ENCODE measurements at places on chromosomes 4 and X.

DNA sequence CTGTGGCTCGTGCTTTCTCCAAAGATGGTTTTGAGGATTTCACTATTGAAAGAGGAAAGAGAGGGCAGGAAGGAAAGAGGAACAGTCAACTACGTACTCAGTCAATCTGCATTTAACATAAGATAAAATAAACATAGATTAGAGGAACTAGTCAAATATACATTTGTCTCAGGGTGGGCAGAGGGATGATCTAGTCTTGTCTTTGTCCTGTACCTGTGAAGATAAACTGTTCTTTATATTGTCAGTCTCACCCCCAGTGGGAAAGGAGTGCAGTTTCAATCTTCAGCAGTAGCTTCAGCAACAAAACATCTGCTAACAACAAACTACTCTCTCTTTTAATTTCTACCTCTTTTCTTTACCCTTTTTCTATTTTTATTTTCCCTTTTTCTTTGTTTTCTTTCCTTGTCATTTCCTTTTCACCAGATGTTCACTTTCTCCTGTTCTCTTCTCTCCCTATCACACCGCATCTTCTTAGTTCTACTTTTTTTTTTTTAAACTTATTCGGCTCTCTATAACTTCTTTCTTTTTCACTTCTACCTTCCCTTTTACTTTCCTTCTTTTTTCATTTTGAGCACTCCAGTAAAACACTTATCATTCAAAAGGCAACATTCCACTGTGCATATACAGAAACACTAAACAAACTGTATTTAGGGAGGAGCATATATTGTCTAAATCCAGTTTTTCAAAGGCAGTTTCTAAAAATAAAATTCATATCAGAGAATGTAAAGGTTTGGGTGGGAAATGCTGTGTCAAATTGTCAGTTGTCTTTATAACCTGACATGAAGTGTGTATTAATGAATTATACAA lies 51.4 kb upstream of the GUCY1A1 start:
- DNase-seq = no peak

GRCh38 chr4:37879365-37879764 lies 11.5 kb upstream of the TBC1D1 start:
- DNase-seq = no peak

DNA sequence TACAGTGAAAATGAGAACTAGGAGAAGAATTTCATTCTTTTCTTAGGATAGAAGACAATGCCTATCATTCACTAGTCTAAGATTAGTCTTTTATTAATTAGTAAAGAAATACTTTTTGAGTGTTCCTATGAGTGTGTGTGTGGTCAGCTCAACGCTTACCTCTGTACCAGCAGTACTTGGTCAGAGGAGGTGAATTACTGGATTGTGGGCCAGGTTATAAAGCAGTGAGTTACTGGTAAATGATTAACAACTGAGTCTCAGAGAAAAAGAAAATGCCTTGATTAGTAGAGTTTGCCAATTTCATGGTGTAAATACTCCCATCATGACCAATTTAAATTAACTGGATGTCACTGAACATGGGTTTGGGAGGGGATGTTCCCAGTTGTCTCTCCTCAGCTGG lies 444.6 kb downstream of the STIM2 start:
- DNase-seq = no peak

DNA sequence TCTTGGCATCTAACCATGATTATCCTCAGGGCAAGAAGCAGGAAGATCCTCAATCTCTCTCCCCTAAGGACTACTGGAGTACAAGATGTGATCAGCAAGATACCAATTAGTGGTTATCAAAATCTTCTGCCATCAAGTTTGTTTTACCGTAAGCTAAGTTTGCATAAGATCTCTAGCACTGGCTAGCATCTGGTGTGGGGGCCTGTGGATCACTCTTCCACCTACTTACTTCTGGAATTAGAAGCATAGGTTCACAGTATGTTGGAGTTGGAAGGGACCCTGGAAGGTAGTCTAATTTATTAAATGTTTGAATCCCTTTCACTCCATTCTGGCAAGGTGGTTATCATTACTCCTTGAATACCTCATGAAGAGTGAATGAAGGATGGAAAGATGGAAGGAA lies 93.3 kb upstream of the BANK1 start:
- DNase-seq = peak; percentile 35

GRCh38 chrX:43467608-43468234 lies 188.4 kb upstream of the MAOA start:
- DNase-seq = no peak

DNA sequence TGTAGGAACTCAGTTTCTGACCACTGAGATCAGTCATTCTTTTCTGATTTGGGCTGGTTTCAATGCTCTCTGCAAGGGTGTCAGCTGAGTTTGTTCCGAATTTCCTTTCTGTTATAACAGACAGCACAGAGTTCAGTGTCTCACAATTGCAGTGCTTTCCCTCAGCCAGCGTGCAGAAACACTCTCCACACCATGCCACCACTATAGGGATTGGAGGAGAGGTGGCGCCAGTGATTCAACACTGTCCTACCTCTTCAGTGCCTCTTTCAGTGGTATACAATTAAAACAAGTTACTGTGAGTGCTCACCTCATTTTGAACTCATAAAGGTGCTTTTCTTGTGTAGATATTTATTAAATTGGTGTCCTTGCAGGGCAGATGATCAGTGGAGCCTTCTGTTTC lies 413.2 kb upstream of the CXorf51B start:
- no peak for DNase-seq

DNA sequence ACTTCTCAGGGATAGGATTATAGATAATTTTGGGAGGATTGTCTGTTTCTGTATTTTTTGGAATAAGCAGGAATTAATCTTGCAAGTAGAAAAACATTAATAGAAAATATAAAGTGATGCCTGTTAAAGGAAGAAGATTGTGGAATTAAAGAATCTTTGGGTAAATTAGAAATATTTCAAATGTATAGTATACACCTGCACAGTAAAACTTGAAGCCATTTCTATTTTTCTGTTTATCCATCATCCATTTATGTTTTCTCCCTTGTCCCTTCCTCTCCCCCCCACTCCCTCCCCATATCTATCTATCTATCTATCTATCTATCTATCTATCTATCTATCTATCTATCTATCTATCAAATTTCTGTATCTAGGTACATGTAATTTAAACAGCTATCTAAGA lies 46.9 kb upstream of the GEMIN8 start:
- DNase-seq = no peak

DNA sequence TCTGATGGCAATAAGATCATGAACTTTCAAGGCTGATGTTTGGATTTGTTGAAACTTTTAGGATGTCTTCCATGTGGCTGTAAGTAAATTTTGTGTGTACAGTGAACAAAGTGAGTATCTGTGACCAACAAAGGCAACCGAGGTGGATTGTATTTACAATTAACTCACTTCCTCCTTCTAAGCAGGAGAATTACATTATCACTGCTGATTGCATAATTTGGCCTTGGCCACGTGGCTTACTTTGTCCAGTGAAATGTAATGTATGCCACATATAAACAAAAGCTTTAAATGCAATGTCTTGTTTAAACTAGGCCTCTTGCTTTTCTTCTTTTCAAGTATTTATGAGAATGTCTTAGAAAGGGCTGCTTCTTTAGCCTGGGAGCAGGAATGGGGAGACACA lies 66.3 kb upstream of the MAD2L1 start:
- DNase-seq = no peak

DNA sequence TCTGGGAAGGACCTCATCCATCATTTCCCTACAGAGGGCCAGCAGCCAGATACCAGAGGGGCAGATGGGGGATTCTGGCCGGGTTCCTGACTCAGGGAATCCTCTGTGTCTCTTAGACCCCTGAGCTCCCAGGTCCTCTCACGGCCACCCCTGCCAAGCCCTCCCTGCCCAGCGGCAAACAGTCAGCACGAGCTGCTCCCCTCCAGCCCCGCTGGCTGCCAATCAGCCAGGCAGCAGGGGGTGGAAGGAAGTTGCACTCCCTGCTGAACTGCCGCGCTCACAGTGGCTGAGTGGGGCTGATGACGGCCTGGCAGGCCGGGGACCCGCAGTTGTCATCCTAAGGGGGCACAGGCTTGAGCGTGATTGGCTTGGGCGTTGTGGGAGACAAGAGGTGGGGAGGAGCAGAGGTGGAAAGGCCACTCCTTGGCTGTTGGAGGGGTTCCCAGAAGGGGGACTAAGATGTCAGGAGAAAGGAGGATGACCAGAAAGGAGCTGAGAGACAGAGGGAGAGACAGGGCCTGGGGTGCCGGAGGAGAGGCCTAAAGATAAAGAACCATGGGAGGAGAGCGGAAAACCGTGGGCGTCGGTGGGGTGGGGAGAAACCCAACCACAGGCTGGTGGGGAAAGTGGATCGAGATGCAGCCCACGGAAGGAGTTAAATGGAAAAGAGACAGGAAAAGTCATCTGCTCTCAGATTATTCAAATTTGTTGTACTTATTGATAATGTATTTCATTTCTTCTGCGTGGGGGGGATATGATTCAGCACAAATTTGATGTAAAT lies 4.4 kb upstream of the CCDC149 start:
- DNase-seq = no peak

DNA sequence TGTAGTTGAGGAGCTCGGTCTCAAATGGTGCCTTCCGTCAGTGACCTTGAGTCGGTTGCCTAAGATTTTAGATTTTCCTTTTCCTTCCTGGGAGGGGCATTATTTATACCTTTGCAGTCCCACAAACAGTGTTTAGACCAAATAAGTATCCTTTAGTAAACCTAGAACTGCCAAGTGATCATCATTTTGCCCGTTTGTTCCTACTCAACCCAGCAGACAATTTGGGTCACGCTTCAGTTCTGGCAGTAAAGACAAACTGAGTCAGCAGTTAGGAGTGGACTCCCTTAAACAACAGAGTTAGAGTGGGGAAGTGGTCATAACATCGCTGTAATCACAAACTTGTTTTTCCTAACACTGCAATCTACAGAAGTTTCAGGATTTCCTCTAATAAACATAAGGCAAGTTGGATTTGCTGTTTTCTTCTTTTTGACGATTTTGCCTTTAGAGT lies 777 bp upstream of the WDFY3 start:
- no peak for DNase-seq

DNA sequence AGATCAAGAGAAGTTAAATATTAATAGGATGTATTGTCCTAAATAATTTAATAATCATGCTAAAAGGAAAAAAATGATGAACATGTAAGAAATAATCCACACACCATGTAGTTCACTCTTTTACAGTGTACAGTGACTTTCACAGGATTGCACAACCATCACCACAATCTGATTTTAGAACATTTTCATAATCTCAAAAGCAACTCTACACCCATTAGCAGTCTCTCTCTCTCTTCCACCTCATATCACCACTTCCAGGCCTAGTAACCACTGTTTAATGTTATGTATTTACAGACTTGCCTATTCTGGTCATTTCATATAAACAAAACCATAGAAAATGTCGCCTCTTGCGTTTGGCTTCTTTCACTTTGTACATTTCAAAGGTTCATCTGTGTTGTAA lies 153.4 kb downstream of the FSTL5 start:
- no peak for DNase-seq

GRCh38 chr4:80466618-80467017 lies 131.1 kb downstream of the CFAP299 start:
- no peak for DNase-seq

- DNase-seq = peak; percentile 55
Observed at GRCh38 chrX:46903458-46904242, 8.6 kb upstream of the JADE3 start.

- DNase-seq = no peak
Observed at GRCh38 chrX:129996120-129996519, 13.7 kb downstream of the BCORL1 start.

GRCh38 chr4:24433515-24434214 lies 150.7 kb downstream of the DHX15 start:
- DNase-seq = peak; percentile 23

DNA sequence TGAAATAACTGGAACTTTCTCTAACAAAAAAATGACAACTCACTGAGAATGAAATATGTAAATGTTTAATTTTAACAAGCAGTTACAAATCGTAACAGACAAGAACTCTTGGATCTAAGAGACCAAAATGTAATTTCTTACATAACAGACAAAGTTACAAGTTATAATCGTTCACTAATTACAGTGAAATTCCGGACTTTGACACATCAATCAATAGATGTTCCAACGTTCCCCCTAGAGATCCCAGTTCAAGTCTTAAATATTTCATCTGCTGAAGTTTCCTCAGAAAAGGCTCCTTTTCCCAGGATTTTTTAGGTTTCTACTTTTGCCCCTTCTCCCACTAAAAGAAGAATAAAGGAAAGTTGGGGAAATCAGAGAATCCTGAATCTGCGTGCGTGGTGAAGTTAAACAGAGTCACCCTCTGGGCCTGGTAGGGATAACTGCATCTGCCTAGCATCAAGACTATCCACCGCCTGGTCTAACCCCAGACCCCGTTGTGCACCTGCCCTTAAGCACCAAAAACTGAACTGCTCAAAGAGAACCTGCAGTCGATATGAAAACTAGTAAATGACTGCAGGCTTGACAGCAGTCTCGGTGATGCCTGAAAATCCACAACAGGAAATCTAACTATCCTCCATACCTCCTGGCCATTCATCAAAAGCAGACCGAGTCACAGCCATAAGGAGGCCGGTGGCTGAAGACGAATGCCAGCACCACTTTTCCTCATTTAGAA lies 2.3 kb downstream of the IRF2 start:
- DNase-seq = no peak

DNA sequence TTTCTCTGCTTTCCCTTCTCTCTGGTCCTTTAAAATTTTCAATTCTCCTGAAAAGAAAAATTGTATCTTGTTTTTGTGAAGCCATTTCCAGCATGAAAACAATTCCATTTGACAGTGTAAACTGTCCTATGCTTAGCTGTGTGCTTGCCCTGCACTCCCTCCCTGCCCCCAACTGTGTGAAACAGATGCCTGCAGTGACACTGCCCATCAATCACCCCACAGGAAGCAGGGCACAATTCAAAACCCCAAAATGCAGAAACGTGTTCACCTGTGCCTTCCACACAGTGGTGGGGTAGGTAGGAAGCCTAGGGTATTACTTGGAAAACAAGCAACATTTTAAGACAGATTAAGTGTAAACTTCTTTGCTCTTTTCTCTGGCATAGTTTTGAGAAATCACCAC lies 6.2 kb upstream of the FHDC1 start:
- DNase-seq = no peak

GRCh38 chr4:35464964-35465528 lies 779.3 kb downstream of the ARAP2 start:
- DNase-seq = no peak

DNA sequence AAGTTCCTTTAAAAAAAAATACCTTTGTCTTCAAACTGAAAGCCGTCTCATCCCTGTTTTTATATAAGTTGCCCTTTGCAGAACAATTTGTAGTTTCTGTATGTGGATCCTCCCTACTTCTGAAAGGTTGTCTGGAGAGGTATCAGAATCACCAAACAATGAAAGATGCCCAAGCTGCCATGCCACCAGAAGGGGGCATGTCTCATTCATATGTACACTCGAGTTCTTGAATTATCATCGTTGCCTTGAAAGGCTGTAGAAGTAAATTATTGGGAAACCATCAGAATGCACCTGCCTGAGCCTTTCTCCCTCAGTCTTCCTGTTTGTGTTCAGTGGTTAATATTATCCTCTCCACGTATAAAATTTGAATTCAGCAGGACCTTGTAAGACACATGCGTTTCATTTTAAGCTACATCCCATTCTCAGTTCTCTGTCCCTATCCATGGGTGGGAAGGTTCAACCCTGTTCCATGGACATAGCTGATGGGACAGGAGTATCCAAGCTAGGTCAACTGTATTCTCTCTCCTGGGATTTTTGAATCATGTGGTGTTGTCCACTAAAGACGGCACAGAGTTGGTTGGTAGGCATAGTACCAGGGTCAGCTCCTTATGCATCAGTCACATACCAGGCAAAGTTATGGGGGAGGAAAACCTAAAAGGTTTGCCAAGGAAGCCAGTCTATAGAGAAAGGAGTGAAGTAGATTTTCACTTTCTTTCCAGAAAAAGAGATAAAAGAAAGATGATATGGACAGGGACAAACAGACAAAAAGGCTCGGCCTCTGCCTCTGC lies 24.0 kb downstream of the GALNT7 start:
- no peak for DNase-seq

- DNase-seq = no peak
Observed at GRCh38 chrX:19889582-19890342, 2.4 kb upstream of the SH3KBP1 start.

All from LNCaP clone FGC (cell line).